ENCODE measurements at places on chromosomes 11 and 22.

GRCh38 chr11:130785380-130786116, 130.7 kb downstream of the SNX19 start:
- DNase-seq: peak; percentile 42

- no peak for DNase-seq
Measured at GRCh38 chr11:8268530-8269400, 5.1 kb upstream of the LMO1 start.

GRCh38 chr22:32695451-32695891, 106.0 kb upstream of the TIMP3 start:
- DNase-seq: peak; percentile 60

DNA sequence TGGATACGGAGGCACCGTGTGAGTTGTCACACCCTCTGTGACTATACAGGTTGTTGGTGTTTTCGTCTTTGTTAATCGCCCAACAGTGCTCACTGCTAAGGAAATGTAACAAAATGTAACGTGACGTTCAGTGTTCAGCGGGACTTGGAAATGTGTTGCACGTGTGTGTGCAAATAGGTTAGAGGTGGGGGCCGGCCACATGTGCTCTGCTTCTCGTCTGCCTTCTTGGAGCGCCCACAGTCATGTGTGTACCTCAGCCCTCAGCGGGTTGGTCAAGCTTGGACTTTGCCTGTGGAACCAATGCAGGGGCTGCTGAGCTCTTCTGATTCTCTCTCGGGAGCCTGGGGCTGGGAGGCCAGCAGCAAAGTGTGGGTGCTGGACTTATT, 7.4 kb upstream of the SMIM38 start:
- no peak for DNase-seq

DNA sequence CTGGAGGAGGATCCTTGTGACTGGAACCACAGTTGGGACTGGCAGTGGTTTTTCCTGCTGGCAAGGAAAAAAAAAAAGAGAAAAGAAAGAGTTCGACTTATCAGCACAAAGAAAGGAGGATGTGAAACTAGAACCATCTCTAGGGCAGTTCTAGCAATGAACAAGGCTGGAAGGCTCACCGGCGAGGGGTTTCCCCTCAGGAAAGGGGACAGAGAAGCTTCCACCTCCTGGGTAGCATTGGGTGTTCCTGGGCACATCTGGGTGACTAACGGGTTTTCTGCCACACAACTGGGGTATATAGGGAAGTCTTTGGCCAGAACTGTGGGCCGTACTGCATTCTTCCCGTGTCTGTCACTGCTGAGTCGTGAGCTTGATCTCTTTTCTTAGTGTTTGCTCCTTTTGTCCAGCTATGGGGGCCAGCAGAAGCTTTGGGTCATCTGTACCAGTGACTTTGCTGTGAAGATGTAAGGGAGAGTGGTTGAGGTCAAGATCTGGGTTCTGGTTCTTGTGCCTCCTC, 109.4 kb upstream of the OR4B1 start:
- peak; percentile 31 for DNase-seq

GRCh38 chr11:22780952-22781593, 48.5 kb downstream of the SVIP start:
- no peak for DNase-seq

- no peak for DNase-seq
Measured at GRCh38 chr11:62373464-62374119, 36.3 kb downstream of the ASRGL1 start.

DNA sequence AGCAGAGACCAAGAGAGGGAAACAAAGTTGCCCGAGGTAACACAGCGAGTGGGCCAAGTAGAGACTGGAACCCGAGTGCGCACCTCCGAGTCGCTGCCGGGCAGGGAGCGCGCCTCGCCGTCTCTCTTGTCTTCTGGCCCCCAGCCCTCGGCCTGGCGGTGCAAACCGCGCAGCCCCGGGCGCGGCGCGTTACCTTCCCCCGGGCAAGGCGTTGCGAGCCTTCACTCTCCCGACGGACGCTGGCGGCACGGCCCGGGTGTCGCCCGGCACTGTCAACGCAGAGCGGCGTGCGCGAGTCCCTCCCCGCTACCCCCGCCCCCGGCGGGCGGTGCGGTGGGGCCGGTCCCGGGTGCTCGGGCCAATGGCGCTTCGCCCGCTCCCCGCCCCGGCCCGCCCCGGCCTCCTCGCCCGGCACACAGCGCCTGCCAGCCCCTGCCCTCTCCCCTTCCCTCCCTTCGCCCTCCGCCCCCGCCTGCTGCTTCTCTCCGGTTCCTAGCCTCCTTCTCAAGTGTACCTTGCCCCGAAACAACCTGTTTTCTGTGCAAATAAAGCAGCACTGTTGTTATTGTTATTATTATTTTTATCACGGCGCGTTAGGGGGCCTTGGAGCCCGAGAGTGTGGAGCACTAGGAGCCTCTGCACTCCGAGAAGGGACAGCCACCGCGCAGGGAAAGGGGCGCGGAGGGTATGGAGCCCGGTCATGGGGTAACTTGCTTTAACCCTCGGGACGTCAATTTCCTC, at the start of gene SYTL2:
SYTL2 (minus strand) TSS at position 271 of the 741 bp plus-strand sequence. CDS start 53,416 bp downstream, outside the sequence.
- peak; percentile 72 for DNase-seq

DNA sequence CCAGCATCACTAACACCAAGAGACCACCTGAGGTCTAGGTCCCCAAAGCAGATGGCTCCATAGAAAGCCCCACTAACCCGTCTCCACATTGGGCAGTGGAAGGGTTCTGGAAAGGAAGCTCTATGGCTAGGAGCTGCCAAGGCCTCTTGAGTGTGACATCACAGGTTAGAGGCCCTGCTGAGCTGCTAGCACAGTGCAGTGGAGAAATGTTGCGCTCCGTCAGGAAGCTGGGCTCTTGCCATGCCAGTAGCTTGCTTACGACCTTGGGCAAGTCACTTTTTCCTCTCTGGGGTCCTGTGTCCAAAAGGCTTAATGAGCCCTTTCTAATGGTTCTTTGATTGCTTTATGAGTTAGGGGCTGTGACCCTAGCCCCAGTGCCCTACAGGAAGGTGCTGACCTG, 10.6 kb downstream of the PIK3IP1 start:
- no peak for DNase-seq

DNA sequence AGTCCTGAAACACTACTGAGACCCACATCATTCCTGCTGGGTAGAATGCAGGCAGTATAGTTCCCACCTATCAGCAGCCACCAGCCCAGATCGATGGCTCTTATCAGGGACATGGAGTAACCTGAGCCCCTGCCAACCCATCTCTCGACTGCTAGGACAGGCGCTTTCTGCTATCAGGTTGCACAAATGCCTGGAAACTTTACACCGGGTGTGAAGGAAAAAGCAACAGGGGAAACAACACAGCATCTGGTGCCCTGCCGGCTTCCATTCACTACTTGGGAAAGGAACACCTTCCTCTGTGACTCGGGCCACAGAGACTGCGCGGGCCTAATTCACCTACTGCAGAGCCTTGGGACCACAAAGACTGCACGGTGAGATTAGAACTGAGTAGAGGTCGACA, 18.5 kb downstream of the RBFOX2 start:
- no peak for DNase-seq

DNA sequence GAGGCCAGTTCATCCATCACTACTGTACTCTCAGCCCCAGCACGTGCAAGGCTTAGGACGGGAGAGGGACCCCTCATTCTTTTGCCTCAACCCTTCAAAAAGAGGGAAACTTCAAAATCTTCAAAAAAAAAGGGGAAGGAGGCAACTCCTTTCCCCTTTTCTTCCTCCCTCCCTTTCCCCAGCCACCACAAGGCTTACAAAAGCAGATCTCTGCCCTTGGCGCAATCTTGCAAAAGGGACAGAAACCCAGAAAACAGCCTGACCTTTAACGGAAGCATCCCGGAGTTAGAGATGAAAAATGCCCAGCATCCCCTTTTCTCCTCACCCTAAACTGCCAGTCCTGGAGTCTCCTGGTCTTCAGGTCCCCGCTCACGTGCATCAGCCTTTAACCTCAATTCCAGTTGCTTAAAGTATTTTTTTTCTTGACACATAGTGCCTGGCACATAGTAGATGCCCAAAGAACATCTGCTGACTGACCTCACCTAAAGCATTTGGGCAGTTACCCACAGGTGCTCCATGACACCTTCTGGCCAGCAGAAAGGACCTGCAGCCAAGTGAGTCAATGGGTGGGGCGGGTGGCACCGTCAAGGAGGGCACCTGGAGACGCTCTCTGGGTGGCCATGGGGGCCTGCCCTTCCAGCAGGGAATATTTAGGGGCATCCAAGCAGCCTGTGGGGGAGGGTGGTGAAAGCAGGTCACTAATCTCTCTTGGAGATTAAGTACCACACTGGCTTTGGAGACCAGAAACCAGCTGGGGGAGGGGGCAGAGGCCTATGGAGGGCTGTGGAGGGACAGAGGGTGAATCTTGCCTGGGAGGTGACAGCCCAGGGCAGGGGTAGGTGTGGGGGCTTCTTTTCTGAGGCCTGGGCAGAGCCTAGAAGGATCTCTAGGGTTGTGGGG, 16.3 kb downstream of the NECTIN1 start:
- DNase-seq: no peak

GRCh38 chr11:69433741-69434140, 47.7 kb upstream of the LINC01488 start:
- DNase-seq: no peak

- DNase-seq: no peak
Measured at GRCh38 chr11:63919267-63920125, 2.5 kb upstream of the RCOR2 start.

- DNase-seq: no peak
Measured at GRCh38 chr22:28857288-28857687, 26.1 kb upstream of the ZNRF3 start.

DNA sequence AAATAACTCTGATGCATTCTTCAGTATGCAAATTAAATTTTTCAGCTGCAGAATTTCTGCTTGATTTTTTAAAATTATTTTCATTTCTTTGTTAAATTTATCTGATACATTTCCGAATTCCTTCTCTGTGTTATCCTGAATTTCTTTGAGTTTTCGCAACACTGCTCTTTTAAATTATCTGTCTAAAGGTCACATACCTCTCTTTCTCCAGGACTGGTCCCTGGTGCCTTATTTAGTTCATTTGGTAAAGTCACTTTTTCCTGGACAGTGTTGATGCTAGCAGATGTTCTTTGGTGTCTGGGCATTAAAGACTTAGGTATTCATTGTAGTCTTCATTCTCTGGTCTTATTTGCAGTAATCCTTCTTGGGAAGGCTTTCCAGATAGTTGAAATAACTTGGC, 577.4 kb upstream of the LUZP2 start:
- DNase-seq: no peak

DNA sequence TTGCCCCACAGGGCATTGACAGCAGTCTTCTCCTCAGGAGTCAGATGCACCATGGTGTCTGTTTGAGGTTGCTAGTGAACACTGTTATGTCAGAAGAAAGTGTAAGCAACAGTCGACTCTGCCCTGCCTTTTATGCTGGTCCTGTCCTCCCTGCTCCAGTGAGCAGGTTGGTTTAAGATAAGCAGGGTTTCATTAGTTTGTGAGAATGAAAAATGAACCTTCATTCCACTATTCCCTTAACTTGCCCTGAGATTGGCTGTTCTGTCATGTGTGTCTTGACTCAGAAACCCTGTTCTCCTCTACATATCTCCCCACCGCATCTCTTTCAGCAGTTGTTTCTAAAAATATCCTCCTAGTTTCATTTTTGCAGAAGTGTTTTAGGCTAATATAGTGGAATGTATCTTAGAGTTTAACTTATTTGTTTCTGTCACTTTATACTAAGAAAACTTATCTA, at the start of gene HBD:
HBD (minus strand) TSS at position 103 of the 454 bp plus-strand sequence; CDS start at position 53, 50 bp downstream.
- no peak for DNase-seq

DNA sequence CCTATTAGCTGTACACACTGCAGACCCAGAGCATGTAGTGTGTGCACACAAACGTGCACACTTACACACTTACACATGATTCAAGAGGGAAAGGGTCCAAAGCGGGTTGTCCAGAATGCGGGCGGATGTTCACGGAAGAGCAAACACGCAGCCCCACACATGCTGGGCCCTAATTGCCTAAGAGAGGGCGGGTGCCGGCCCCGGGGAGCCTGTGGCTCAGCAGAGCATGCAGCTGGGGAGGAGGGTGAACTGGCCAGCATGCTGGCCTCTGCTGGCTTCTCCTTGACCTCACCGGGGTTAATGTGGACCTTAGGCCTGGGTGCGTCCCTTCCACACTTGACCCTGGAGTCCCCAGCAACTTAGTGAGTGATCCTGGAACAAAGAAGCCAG, 816.3 kb downstream of the BRD1 start:
- no peak for DNase-seq

GRCh38 chr11:33389635-33390034, 132.5 kb downstream of the HIPK3 start:
- no peak for DNase-seq

GRCh38 chr11:28545536-28545935, 437.3 kb downstream of the METTL15 start:
- no peak for DNase-seq

DNA sequence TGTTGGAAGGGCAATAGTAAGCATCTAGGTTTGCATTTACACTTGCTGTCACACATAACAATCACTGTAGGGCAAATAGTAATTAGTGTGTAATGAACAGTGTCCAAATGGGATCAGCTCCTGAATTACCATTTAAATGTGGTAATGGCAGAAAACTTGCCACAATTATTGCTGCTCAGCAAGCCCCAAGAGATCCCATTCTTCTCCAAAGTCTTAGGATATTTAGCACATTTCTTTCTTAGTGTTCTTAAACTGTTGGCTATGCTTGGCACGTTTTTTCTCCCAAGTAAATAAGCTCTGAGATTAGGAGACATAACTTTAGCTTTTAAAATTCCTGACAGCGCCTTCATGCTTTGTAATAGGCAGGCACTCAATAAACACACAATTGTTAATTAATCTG, 1037.0 kb downstream of the DLG2 start:
- DNase-seq: no peak

- no peak for DNase-seq
Measured at GRCh38 chr11:70557742-70558485, 159.6 kb downstream of the CTTN start.

DNA sequence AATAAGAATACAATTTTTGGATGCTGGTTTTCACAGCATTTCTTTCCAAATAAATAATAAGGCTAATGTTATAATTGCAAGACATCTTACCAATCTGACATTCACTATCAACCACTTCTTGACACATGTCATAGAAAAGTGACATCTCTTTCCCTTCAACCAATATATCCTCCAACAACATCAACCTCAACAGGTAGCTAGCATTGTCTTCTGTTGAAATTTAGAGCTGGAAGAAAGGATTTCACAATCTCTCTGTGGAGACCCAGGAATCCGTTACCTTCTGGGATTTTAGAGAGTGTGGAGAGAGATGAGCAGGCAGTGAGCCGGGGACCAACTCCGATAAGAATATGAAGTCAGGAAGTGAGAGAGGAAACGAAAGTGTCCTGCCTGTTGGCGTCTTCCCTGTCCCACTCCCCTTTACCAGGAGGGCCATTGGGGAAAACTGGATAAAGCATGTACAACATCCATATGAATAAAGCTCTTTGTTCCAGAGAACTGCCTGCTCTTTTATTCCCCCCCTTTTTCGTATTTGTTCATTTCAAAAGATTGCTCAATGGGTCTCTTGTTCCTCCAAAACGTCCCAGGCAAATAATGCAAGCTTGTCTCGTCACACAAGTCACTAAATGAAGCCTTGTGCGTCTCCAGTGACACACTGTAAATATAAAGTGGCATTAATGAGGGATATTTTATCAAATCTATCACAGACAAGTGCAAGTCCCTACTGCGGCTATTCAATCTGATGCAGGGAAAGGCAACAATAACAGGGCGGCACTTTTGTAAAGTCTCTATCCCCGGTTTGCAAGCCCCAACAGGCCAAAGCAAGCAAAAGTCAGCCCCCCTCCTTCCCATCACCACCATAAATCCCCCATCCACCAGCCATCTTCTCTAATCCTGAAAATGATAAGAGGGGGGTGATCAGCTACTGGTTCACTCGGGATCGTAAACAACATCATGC, 3.4 kb downstream of the CADM1 start:
- DNase-seq: no peak
